ENCODE measurements at places on chromosomes 1 and 21. TPM values are rescaled to one million over a fixed set of nuclear protein-coding genes. Genes with fewer than 3 reads are reported as not detected.
A peak's percentile ranks its signal among the peaks of the same experiment; 100 is the strongest.

- no peak for DNase-seq
These were observed 1.9 kb downstream of the LY9 start for GRCh38 chr1:160797861-160798273.

GRCh38 chr21:30831194-30831765 lies 1.7 kb upstream of the KRTAP7-1 start:
- DNase-seq, result peak; percentile 85

DNA sequence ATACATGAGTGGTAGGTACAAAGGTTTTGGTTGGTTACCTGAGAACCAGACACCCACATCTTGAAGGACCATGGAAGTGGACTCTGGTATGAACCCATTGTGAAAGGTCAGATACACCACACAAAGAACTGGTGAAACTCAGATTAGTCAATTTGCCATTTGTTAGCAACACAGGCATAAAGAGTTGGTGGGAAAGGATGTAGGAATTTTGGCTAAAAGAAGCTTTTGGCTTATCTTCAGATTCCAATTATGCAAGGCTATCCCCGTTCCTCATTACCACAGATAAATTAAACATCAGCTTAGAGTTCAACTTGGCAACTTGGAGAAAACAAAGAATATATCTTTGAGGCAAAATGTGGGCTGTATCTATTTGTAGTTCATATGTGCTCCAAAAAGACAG lies 87.0 kb upstream of the IRF2BP2 start:
- DNase-seq, result no peak

DNA sequence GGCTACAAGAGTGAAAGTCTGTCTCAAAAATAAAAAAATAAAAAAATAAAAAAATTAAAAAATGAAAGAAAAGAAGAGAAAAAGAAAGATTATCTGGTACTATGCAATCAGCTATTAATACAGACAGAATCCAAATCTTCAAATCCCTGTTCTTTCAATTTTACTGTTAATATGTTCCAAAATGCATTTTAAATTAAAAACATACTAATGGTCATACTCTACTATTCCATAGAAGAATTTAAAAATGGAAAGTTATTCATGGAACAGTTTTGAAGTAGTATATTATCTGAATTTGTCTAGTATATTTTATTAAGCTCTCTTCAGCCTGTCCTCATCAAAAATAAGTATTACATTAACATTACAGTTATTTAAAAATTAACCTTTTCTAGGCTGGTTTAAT lies 430.1 kb downstream of the PTBP2 start:
- no peak for DNase-seq

- no peak for DNase-seq
These were observed 14.0 kb downstream of the LAPTM5 start for GRCh38 chr1:30743584-30744059.

DNA sequence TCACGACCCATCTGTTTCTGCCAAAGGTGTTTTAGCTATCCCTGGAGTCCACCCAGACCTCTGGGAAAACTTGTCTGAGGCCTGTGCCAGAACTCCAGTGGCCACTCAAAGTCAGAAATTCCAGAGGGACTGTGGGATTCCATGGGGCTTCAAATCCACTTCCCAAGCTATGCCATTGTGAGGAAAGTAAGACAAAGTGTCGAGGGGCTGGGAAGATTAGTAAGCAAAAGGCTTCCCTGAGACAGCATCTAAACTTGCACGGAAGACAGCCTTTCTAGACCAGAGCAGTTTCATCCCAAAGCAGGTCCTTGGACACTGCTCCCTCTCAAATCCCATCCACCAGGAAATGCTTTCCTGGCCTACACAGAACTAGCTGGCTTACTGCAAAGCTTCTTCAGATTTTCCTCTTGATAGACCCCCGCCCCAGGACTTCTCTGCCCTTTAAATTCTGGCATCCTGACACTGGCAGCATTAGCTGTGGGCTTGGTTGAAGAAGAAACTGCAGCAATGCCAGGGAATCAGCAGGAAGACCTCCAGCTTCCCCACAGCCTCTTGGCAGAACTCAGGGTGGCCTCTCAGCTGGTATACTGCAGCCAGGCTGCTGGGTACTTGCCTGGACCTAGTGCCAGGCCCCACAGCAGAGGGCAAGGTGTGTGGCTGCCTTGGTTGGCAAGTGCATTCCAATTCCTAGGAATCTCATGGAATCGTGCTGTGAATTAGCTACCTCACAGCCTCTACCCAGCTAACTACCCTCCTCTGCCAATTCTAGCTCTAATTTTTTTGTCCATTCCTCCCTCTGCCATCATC lies 27.3 kb upstream of the LMX1A start:
- DNase-seq, result no peak

- DNase-seq, result no peak
These were observed 57.1 kb upstream of the C1orf87 start for GRCh38 chr1:60130703-60131102.

DNA sequence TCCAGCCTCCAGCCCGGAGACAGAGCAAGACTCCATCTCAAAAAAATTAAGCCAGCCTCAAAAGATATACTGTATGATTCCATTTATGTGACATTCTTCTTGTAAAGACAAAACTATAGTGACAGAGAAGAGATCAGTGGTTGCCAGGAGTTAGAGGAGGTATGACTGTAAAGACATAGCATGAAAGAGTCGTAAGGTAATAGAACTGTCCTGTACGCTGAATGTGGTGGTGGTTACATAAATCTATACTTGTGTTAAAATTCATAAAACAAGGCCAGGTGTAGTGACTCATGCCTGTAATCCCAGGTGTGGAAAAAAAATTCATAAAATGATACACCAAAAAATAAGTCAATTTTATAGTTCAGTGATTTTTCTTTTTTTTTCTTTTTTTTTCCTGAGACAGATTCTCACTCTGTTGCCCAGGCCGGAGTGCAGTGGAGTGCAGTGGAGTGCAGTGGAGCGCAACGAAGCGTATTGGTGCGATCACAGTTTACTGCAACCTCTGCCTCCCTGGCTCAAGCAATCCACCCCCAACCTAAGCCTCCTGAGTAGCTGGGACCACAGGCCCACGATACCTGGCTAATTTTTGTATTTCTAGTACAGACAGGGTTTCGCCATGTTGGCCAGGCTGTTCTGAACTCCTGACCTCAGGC lies 84.9 kb upstream of the CXADR start:
- DNase-seq, result no peak

- no peak for DNase-seq
These were observed 42.7 kb downstream of the TAS1R2 start for GRCh38 chr1:18816808-18817207.

DNA sequence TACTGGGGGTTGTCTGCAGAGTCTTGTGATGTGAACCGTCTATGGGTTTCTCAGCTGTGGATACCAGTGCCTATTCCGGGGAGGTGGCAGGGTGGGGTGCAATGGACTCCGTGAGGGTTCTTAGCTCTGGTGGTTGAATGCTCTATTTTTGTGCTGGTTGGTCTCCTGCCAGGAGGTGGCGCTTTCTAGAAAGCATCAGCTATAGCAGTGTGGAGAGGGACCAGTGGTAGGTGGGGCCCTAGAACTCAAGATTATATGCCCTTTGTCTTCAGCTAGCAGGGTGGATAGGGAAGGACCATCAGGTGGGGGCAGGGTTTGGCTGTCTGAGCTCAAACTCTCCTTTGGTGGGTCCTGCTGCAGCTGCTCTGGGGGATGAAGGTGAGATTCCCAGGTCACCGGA lies 127.3 kb upstream of the PLD5 start:
- DNase-seq, result peak; percentile 82

- no peak for DNase-seq
These were observed 24.8 kb upstream of the MCL1 start for GRCh38 chr1:150604226-150604588.

DNA sequence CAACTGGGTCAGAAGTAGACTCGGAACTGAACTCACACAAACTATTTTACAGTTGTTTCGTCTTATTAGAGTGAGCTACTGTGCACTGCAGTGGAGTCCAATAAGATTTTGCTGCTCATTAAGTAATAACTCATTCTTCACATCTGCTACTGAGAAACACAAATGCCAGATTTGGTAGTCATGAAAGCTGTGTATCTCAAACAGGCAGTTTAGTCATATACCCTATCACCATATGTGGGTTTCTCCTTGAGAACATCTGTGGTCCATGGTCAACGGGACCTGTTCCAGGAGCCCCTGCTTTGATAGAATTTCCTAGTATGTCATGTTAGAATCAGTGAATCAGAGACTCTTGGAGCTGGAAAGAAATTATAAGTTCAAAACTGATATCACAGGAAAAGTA lies 60.4 kb downstream of the ALG14 start:
- DNase-seq, result no peak

- no peak for DNase-seq
These were observed 158.8 kb downstream of the KCNT2 start for GRCh38 chr1:196449460-196449859.

DNA sequence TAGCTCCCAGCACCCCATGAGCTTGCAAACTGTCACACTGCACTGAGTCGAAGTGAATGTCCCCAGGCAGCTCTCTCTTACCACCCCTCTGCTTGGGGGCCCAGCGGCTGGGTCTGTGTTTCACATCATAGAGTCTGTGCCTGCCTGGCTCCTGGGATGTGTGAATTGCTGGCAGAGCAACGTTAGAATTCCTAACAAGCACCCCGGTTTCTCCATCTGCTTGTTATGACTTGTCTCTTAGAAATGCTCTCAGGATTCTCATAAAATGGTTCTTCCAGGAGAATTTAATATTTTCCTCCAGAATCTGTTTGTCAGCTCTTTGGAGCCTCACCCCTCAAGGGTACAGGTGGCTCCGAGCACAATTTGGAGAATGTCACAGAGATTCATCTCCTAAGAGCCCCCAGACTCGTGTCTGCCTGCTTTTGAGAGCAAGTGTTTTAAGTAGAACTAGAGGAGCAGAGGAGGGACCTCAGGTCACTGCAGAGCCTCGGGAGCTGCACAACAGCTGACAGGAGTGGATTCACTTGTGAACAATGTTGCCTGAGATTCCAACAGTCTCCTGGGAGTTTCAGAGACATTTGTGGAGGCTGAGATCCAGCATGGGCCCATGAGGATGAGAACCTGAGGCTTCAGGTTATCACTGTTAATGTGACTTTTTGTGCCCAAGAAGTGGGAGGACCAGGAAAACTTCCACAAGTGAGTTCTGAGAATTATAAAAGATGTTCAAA lies 131.5 kb downstream of the KCNJ6 start:
- no peak for DNase-seq

DNA sequence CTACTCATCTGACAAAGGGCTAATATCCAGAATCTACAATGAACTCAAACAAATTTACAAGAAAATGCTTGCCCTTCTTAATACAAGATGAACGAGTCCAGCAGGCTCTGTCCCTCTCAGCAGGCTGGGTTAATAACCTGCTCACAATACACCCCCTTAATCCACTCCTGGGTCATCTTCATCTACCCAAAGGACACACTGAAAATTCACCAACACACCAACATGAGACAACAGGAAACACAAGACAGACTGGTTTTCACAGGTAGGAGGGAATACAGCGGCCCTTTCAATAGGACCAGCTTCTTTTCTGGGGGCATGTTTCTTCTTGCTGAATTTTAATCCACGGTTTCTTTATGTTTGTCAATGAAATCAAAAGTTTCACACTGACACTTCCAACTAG lies 44.6 kb downstream of the SUSD4 start:
- DNase-seq, result no peak

Gene RHBDL2
- total RNA-seq, result 0.08 TPM

Gene ENAH
- total RNA-seq, result 184 TPM

Gene LCE1D
- not detected for total RNA-seq
